ENCODE measurements at places on chromosomes 5 and 9. TPM values are rescaled to one million over a fixed set of nuclear protein-coding genes. Genes with fewer than 3 reads are reported as not detected.

GRCh38 chr5:168174376-168174775 is 117.1 kb upstream of the WWC1 start:
- DNase-seq, result no peak

GRCh38 chr9:134678666-134679443 is 37.3 kb downstream of the COL5A1 start:
- DNase-seq, result no peak

Gene CDH6
- 65.6 TPM for polyA plus RNA-seq

Gene HAPLN1
- polyA plus RNA-seq, result 4.2 TPM

- DNase-seq, result no peak
These were observed 41.1 kb downstream of the FGF1 start for GRCh38 chr5:142644640-142645361.

Gene MARCHF6
- 214 TPM for polyA plus RNA-seq

DNA sequence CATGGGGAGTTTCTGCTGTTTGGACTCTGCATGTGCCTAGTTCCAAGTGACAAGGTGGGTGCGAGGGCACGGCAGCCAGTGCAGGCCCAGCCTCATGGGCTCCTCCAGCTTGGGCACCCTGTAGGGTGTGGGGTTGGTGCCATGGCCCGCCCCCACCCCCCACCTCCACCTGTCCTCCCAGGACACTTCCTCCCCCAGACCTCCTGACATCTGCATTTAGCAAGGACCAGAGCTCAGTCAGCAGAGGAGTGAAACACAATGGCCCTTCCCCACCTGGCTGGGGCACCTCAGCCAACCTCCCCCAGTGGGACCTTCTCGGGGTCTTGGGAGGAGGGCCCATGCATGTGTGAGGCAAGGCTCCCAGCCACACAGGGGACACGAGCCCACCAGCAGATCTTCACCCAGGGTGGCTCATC is 1.9 kb upstream of the NKD2 start:
- no peak for DNase-seq
